A673 (cell line): ENCODE measurements at places on chromosomes 1 and 21. TPM values are rescaled to one million over a fixed set of nuclear protein-coding genes. Genes with fewer than 3 reads are reported as not detected.

HEYL gene
- 0.77 and 1.3 TPM in 2 replicates for total RNA-seq

DCDC2B gene
- total RNA-seq = not detected in 2 replicates

ITGB2 gene
- total RNA-seq = 5.0 and 7.4 TPM in 2 replicates

ITLN2 gene
- total RNA-seq = not detected in 2 replicates

DNA sequence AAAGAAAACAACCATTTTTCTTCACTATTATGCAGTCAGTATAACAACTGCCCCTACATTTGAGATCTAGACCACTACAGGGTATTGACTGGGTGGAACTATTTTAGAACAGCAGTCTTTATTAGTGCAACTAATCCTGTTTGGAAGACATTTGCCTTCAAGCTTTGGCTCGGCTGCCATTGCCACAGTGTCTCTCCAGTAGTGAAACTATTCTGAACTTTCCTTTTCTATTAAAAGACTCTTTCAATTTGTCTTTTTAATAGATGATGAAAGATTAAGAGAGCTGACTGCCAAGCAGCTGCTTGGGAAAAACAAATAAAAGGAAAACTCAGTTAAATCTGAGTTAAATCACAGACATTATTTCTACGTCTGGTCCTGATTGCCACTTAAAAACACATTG, 49.3 kb downstream of the LPGAT1 start:
- DNase-seq = peak; percentile 10
- H3K36me3 ChIP-seq = peaks cover 5% of the 10 kb centered on the region
- H3K27ac ChIP-seq = peak overlapping the region; percentile 41
- H3K4me3 ChIP-seq = no peak overlapping the region
- no peaks in the 10 kb centered on the region for H3K27me3 ChIP-seq
